Neural cell (in vitro differentiated cells): ENCODE measurements at places on chromosomes 5 and 9. TPM values are rescaled to one million over a fixed set of nuclear protein-coding genes. Genes with fewer than 3 reads are reported as not detected.

Gene MOB3B
- 1.8 and 2.2 TPM in 2 replicates for polyA plus RNA-seq

Gene HACD4
- polyA plus RNA-seq: not detected in 2 replicates

Gene TAS2R1
- 0.41 TPM in 1 of 2 replicates, not detected in the other for polyA plus RNA-seq

Gene PCDHB10
- polyA plus RNA-seq: 8.7 and 9.6 TPM in 2 replicates

Gene LMX1B
- polyA plus RNA-seq: 0.26 TPM in 1 of 2 replicates, not detected in the other

Gene TRIM36
- 105 and 122 TPM in 2 replicates for polyA plus RNA-seq

Gene KCNN2
- polyA plus RNA-seq: 1.0 and 1.6 TPM in 2 replicates

Gene SLC25A2
- not detected in 2 replicates for polyA plus RNA-seq

Gene FAM151B
- 3.3 and 5.3 TPM in 2 replicates for polyA plus RNA-seq

Gene PCDHA3
- polyA plus RNA-seq: 1.7 and 3.0 TPM in 2 replicates
